GDM1 (cell line): ENCODE measurements at places on chromosomes 5 and 9.

- no peak for DNase-seq
Observed at GRCh38 chr9:27888661-27889295, 315.5 kb upstream of the C9orf72 start.

DNA sequence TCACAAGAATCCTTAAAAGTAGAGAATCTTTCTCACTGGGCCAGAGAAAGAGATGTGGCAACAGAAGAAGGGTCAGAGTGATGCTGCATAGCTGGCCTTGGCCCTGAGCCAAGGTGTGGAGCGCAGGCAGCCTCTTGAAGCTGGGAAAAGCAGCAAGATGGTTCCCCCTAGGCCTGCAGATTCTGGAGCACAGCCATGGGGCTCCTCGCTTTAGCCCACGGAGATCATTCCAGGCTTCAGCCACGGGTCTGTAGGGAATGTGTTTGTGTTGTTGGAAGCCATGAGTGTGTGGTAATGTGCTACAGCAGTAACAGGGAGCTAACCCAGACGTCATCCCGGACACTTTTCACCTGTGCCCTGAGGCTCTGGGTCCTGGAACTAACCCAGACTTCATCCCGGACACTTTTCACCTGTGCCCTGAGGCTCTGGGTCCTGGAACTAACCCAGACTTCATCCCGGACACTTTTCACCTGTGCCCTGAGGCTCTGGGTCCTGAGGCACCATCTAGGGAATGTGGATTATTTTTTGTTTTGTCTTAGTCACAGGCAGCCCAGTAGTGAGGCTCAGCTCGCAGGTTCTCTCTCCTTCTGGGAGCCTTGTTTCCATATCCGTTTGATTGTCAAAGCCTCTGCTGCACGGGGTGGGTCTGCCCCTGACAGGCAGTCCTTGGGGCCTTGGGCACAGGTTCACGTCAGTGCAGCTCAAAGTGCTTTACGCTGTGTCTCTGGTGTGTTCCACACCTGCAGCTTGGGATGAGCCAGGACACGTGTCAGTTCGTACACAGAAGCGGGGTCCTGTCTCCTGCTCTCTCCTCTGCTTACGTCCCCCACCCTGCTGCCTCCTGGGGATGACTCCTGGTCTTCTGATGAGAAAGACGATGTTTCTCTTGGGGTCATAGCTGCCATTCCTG lies 56.3 kb upstream of the EXOC3 start:
- DNase-seq, result no peak

GRCh38 chr5:76986825-76987526 lies 34.1 kb downstream of the CRHBP start:
- no peak for DNase-seq

GRCh38 chr9:5846501-5846921 lies 13.6 kb upstream of the ERMP1 start:
- no peak for DNase-seq
